ENCODE measurements at places on chromosomes 7 and 10. TPM values are rescaled to one million over a fixed set of nuclear protein-coding genes. Genes with fewer than 3 reads are reported as not detected.

DNA sequence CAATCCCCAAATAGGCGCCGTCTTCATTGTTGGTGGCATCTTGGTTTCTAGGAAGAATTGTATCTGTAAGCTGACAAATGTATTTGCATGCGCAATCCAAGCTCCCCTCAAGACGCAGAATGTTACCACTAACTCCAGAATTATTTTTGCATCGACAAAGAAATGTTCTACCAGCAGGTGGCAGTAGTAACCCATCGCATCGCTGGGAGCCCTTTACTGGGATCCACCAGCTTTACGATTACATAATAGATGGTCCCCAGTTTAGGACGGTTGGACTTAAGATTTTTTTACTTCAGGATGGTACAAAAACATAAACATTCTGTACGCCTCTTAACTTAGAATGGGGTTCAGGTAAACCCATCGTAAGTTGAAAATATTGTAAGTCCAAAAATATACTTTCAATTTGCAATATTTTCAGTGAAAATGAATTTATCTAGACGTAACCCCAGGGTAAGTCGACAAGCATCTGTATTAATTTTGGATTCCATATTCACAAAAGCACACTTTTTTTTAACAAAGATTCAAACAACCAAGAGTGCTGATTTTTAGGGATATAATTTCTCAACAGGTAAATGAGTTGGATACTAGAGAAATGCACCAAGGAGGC lies 114.0 kb upstream of the COBL start:
- DNase-seq, result no peak

- DNase-seq, result no peak
Observed at GRCh38 chr10:71443676-71444075, 47.0 kb downstream of the CDH23 start.

GRCh38 chr7:134203186-134203889 lies 76.2 kb downstream of the LRGUK start:
- no peak for DNase-seq

- DNase-seq, result no peak
Observed at GRCh38 chr7:24724451-24725190, 32.6 kb downstream of the GSDME start.

- no peak for DNase-seq
Observed at GRCh38 chr7:55207436-55208125, 157.6 kb upstream of the LANCL2 start.

GRCh38 chr10:80784695-80785094 lies 247.0 kb downstream of the SH2D4B start:
- DNase-seq, result no peak

- DNase-seq, result no peak
Observed at GRCh38 chr10:35300063-35300699, 36.1 kb upstream of the CCNY start.

GRCh38 chr7:115883629-115884028 lies 146.9 kb downstream of the TFEC start:
- DNase-seq, result no peak

DNA sequence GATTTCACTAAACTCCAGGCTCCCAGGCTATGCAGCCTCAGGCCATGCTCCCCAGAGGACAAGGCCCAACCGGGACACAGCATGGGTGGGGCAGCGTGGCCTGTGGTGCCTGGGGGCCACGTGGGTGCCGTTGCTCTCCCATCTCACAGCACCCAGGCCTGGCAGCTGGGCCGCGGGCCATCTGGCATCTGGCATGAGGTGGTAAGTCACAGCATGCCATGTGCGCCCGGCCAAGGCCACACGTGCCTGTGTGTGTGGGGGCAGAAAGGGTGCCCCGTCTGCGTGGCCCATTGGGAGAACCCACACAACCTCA lies 204.1 kb downstream of the EBF3 start:
- DNase-seq, result peak; percentile 87

- DNase-seq, result no peak
Observed at GRCh38 chr7:880450-880849, 4.1 kb downstream of the GET4 start.

- DNase-seq, result no peak
Observed at GRCh38 chr7:151705636-151706276, 171.2 kb downstream of the PRKAG2 start.

- no peak for DNase-seq
Observed at GRCh38 chr10:132657748-132658147, 120.2 kb downstream of the INPP5A start.

DNA sequence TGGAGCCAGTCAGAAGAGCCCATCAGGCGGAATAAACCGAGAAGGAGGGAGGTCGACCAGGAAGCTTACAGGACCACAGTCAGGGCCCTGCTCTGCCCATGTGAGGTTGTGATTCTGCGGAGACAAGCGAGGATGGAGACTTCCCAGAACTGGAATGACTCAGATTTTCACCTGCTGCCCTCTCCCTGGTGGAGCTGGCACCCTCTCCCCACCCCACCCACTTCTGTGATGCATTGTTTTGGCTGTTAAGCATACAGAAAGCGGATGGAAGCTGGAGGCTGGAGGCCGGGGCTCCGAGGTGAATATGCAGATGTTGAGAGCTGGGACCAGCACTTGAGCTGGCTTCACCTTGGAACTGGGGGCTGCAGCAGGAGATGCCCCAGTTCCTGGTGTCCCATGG lies 57.4 kb downstream of the NPTX2 start:
- no peak for DNase-seq

DNA sequence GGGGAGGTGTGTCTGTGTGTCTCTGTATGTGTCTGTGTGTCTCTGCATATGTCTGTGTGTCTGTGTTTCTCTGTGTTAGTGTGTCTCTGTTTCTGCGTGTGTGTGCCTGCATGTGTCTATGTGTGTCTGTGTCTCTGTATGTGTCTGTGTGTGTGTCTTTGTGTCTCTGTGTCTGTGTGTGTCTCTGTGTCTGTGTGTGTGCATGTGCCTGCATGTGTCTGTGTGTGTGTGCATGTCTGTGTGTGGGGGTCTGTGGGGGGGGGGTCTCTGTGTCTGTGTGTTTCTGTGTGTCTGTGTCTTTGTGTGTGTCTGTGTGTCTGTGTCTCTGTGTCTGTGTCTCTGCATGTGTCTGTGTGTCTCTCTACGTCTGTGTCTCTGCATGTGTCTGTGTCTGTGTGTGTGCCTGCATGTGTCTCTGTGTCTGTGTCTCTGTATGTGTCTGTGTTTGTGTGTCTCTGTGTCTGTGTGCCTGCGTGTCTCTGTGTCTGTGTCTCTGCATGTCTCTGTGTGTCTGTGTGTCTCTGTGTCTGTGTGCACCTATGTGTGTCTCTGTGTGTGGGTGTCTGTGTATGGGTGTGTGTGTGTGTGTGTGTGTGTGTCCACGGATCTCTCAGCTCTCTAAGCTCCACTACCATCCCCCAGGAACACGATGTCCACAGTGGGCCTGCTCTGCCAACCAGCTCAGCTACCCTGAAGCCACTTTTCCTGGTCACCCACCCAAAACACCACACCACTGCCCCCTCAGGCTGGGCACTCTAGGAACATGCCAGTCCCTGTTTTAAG lies 41.7 kb downstream of the RASGEF1A start:
- peak; percentile 26 for DNase-seq

- peak; percentile 74 for DNase-seq
Observed at GRCh38 chr10:125775491-125776106, at the start of gene MMP21. Gene MMP21 (minus strand): TSS chr10:125775821. CDS start chr10:125775821, 0 bp downstream.

DNA sequence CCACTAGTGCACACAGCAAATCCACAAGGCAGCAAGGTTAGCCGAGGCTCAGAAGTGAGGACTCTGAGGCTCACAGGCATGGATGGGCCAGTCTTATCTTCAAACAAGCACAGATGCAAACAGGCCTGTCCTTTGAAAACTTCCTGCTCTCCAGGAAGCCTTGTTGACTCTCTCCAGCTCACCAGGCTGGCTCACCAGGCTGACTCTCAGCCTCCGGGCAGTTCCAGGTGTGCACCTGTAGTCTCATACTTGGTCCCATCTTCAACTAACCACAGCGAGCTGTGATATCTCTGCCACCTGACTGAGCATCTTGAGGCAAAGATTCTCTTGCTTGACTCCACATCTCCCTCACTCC lies 173.9 kb upstream of the ZMIZ1 start:
- peak; percentile 37 for DNase-seq

- DNase-seq, result no peak
Observed at GRCh38 chr7:117667456-117667855, 187.6 kb downstream of the CFTR start.

DNA sequence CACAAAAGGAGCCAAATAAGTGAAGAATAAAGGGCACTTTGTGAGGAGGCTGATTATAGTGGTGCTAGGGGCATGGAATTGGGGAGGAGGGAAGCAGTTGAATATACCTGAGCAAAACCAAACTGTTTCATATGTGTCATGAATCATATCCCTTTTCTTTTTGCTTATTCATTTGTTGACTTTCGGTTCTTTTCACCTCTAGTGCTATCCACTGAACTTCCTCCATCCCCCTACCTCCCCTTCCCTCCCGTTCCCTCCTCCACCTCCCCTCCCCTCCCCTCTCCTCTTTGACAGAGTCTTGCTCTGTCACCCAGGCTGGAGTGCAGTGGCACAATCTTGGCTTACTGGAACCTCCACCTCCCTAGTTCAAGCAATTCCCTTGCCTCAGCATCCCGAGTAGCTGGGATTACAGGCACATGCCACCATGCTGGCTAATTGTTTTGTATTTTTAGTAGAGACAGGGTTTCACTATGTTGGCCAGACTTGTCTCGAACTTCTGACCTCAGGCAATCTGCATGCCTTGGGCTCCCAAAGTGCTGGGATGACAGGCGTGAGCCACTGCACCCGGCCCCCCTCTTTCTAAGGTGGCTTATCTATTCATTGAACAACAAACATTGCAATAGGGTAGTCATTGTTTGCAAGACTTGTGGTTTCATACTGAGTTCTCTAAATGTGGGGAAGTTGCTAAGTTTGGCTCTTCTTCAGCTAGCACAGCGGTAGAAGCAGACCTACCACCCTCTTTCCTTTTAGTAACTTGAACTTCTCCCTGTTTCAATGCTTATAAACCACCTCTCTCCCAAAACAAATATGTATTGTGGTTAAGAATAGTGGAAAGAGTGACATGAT lies 150.4 kb upstream of the PRPS1L1 start:
- DNase-seq, result no peak

DNA sequence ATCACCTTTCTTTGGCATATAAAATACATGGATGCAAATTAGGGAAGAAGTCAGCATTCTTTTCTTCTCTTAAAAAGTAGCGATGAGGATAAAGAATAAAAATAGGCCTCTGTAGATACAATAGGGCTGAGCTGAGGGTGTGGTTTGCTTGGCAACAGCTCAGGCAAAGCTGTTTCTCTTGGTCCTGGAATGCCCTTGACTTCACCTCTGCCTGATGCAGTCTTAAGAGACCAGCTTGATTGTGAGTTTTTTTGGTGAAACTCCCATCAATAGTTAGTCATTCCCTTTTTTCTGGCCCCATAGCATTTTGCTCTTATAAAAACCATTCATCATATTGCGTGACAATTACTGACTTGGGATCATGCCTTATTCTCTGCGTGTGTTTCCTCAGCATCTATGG lies 42.1 kb upstream of the MKLN1 start:
- no peak for DNase-seq

- DNase-seq, result no peak
Observed at GRCh38 chr7:146647445-146647844, 530.8 kb downstream of the CNTNAP2 start.

DNA sequence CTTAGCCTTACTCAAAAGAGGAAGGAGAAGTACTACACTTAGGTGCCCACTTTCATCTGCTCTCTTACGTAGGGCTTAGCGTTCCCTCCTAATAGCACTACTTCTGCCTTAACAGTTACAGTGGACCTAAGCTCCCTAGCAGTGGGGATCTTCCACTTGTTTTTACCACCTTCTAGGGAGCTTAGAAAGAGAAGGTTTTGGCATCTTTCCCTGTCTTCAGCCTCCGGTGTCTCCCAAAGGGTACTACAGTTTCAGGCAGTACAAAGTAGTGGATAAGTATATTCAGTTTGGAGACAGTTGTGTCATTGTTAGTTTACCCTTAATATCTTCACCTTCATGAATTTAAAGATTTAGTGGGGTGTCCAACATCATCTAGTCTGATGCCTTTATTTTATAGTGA lies 14.6 kb downstream of the CHRM2 start:
- DNase-seq, result no peak

IFIT3 gene
- total RNA-seq, result 24.2 TPM

DYNC1I1 gene
- total RNA-seq, result 4.3 TPM

CCL24 gene
- total RNA-seq, result not detected

SYT15B gene
- 1.2 TPM for total RNA-seq

EXOC4 gene
- 79.3 TPM for total RNA-seq

LLCFC1 gene
- total RNA-seq, result not detected

ARL5B gene
- total RNA-seq, result 16.8 TPM

CLDN4 gene
- total RNA-seq, result 0.71 TPM

MBL2 gene
- total RNA-seq, result not detected

PRDX3 gene
- 141 TPM for total RNA-seq

ZNF804B gene
- not detected for total RNA-seq

FAM25A gene
- not detected for total RNA-seq

Data from mesenteric fat pad (tissue), 1 donor.